Esophagus mucosa (tissue), 1 donor: ENCODE measurements at places on chromosomes 12 and 14.

- no peak for ATAC-seq
Observed at GRCh38 chr12:121582583-121583333, 1.9 kb upstream of the KDM2B start.

DNA sequence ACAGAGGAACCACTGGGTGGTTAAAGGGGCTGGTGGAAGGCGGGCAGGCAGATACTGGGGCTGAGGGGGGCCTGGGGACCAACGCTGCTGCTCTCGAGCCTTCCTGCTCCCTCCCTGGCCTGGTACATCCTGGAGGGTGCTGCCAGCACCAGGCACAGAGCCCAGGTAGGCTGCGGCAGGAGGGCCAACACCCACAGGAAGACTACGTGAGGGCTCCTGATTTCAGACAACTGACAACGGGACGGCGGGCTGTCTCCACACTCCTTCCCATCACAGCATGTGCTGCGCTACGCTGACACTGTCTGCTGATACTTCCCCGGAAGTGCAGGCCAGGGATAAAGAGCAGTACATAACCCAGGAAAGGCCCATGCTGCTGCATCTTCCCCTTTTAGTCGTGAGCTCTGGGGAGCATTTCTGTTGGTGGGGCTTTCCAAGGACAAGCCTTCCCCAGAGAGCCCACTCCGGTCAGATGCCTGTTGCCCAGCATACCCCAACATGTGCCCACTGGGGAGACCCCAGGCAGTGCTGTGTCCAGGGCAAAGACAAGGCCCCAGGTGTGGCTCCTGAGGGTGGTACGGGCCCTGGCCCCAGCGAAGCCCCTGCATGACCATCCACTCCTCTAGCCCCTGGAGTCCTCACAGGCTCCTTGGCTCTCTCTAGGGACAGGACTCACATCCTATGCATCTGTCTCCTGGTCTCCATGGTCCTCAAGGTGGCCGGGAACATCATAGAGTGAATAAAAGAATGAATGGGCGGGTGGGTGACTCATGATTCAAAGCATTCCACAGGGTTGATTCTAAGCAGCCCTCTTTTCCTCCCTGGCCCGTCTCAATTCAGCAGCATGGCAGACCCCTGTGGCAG lies 38.0 kb downstream of the CHGA start:
- ATAC-seq: no peak

DNA sequence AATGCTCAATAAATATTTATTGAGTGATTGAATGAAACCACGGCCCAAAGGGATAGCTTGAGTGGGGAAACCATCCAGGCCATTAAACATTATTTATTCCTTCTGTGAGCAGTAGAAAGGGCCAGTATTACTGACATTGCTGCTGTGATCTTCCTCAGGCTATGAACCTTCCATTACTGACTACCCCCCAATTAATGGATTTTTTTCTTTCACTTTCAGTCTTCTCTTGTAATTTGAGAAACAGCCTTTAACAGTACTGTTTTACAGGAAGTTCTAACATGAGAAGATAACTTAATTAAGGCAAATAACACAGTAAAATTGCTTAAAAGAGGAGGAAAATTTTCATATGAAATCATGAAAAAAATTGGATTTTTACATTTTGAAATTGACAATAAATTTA lies 629.5 kb downstream of the TRHDE start:
- ATAC-seq: no peak

DNA sequence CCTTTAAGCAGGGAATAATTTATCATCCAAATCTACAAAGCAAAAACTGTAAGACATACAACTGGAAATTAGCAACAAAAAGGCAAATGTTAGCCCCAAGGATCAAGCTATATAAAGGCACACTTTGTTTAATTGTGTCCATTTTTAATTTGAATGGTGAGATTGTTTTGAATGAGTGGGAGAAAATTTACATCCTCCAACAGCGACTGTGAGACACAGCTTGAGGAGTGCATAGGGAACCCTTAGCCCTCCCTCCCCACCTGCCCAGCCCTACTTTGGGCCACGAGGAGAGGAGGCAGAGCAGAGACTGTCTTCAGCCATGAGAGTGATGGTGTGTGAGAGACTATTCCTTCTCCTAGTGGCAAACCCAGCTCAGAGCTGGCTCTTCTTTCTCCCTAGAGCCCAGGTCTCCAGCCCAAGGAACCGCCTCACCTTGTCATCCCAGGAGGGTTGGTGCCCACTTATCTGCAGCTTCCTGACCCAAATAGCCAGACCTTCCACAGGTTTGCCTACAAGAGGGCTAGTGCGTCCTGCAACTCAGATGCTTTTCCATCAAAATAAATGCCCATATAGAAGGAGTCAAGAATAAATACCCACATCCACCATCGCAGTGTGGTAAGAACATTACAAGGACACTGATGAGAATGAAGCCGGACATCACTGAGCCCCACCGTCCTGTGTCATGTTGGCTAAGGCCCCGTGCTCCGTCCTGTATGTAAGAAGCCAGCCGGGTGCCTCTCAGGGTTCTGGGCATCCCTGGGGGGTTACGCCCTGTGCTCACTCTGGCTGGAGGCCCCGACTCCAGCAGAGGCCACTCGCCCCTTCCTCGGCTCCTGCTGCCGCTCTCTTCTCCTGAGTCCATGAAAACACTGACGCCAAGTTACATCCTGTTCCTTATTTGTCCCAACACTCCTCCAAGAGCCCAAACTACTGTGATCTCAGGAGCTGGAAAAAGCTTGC lies 36.4 kb upstream of the C14orf180 start:
- ATAC-seq: no peak

GRCh38 chr12:2265461-2266167 lies 212.8 kb downstream of the CACNA1C start:
- ATAC-seq: no peak

DNA sequence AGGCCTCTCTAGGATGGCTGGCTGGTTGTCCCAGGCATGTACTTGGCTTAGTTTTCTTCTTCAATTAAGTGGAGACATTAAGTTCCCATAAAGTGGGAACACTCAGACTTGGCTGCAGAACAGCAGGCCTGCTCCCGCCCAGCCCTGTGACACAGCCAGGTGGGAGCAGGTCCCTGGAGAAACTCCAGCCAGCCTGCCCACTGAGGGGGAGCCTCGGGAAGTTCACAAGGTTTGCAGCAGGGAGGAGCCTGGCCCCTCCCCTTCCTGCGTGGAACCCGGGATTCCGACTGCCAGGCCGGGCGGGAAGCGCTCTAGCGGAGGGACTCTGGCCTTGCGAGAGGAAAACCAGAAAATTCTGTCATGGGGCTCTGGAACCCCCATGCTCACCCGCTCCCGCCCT lies 98.3 kb upstream of the EVL start:
- no peak for ATAC-seq

DNA sequence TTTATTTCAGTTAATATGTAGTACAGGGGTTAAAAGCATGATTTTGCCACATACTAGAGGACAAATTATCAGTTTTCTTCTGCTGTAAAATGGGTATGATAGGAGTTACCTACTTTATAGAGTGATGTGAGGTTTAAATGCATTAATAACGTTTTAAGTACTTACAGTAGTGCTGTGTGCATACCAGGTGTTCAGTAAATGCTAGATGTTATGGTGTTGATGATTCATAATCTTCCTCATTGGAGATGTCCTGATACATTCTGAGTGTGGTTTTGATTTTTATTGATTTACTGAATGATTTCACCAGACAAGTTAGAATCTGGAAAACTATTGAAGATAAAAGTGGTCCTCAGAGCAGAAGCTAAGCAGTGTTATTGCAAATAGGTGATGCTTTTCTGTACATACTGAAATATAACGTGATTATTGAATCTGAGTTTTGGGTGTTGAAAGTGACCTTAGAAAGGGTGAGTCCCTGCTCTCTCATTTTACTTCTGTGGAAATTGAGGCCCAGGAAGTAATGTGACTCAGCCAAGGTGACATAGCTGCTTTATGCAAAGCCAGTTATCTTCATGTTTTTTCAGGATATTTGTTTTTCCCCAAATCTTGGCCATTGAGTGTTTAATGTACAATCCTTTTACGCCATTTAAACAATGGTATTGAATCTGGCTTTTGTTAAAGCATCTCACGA lies 54.7 kb downstream of the VRK1 start:
- no peak for ATAC-seq

DNA sequence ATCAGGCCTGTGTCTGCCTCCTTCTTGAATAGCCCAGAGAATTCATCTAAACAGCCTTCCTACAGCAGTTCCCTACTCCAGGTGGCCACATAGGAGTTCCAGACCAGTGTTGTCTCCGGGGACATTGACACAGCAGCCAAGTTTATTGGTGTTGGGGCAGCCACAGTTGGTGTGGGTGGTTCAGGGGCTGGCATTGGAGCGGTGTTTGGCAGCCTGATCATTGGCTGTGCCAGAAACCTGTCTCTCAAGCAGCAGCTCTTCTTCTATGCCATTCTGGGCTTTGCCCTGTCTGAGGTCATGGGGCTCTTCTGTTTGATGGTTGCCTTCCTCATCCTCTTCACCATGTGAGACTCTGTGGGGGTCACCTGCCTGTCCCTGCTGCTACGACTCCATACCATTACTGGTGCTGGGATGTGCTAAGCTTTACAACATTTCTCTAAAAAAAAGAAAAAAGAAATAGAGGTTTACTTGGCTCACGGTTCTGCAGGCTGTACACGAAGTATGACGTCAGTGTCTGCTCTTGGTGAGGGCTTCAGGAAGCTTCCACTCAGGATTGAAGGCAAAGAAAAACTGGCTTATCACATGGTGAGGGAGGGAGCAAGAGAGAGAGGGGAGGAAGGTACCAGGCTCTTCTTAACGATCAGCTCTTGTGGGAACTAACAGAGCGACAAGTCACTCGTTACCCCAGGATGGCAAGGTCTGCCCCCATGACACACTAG lies 57.5 kb downstream of the CHST11 start:
- ATAC-seq: no peak

GRCh38 chr12:87870493-87871460 lies 158.4 kb downstream of the C12orf50 start:
- ATAC-seq: no peak

- ATAC-seq: no peak
Observed at GRCh38 chr14:23411563-23412525, 3.8 kb upstream of the MYH6 start.

DNA sequence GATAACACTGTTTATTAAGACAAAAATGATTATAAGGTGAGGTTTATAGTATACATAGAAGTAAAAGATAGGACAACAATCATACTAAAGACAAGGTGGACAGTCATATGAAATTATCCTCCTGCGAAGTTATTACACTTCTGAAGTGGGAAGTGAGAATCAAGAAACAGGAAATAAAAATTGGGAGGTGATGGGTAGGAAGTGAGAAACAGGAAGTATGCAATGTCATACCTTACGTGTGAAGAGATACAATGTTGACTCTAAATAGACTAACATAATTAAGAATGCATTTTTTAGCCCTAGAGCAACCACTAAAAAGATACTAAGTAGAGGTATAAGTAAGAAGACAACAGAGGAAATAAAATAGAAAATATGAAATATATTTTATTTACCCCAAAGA lies 43.7 kb downstream of the GRIN2B start:
- no peak for ATAC-seq

DNA sequence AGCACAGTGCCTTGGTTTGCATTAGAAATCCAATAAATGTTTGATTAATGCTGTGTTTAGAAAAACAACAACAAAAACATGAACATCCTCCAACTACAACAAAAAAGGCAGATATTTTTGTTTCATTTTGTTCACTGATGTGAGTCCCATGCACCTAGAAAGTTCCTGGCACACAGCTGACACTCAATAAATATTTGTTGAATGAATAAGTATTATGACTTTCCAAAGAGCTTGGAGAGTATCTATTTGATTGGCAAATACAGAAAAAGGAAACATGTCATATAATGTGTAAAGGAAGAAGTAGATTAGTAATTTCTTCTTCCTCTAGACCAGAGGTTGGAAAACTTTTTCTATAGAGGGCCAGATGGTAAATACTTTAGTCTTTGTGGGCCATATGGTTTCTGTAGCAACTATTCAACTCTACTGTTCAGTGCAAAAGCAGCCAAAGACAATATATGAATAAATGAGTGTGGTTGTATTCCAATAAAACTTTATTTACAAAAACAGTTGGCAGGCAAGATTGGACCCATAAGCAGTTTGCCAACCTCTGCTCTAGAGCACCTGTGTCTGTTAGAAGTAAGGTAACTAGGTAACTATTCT lies 312.3 kb upstream of the DIO2 start:
- ATAC-seq: no peak

- no peak for ATAC-seq
Observed at GRCh38 chr14:104818714-104819161, 17.8 kb downstream of the ZBTB42 start.

DNA sequence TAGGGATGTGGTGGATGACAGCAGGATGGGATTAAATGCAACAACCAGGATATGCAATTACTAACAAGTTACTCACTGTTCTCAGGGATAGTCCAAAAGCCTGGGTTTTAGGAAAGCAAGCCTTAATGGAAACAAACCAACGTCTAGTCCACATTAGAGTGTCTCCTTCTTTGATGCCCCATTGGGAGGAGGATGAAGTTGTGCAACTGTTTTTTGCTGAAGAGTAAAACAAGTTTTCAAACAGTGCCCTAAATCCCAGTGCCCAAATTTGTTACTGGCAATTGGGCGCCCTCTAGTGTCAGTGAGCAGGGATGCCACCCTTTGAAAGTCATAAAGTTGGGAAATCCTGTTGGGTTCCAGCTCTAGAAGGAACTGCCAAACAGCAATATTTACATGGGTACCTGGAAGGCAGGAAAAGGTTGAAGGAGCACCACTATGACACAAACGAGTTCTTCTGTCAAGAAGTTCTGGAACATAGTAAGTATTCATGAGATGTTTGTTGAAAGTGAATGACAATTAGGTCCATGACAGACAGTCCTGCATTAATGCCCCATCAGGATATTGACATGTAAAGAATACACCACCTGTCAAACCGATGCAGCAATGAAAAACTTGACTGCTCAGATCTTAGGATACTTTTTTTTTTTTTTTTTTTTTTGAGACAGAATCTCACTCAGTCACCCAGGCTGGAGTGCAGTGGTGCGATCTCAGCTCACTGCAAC lies 11.1 kb upstream of the DPF3 start:
- ATAC-seq: peak; percentile 76

GRCh38 chr12:34186492-34186891 lies 164.2 kb downstream of the ALG10 start:
- no peak for ATAC-seq

DNA sequence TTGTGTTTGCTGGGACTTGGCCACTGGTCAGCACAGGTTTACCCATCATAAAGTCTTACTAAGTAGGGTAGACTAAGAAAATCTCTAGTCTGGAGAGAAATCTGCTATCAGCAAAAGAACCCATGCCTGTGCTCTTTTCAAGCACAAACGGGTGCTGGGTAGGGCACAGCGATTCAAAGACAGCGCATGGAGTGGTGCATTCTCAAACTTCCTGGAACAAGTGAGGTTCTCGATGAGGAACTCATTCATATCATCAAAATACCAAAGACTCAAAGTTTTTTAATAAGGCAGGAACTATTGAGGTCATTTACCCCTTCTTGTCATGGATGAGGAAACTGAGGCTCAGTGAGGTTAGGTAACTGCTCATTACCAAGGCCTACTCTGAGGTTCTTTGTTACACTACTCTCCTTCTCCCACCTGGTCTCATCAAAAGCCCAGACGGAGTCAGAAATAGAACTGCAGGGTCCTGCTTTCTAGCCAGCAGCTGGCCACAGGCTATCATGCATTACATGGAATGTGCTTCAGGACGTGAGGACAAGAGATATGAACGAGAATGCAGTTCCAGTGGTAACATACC lies 390.3 kb downstream of the ZFP36L1 start:
- ATAC-seq: no peak

GRCh38 chr14:50047274-50047676 lies 69.1 kb downstream of the VCPKMT start:
- ATAC-seq: peak; percentile 56

- ATAC-seq: no peak
Observed at GRCh38 chr12:108789546-108789945, 58.2 kb upstream of the CORO1C start.
